Hepatic stellate cell (primary cell): ENCODE measurements at places on chromosomes 7 and 10.
A peak's percentile ranks its signal among the peaks of the same experiment; 100 is the strongest.

- no peak for DNase-seq
Measured at GRCh38 chr10:75115137-75115536, 3.7 kb downstream of the SAMD8 start.

DNA sequence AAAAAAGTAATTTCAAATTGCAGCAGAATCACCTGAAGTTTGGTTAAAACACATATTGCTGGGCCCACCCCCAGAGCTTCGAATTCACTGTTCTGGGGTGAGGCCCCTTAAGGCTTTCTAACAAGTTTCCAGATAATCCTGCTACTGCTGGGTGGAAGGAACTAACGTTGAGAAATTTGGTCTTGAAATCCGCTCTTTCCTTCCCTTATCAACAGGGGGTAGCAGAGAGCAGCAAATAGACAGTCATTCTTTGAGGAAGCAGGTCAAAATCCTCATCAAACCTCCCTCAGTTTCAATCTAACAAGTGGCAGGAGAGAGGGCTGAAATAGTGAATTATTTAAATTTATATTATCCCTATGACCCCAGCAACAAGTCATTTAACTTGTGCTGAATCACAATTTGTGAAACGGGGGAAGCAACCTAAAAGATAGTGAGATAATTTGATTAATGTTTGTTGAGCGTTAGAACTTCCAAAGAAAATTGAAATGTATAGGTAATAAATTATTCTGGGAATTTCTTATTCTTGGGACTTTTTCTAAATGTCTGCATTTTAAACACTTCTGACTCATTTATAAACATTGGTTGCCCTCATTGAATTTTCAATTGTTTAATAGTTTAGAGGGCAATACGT lies 21.7 kb upstream of the MALSU1 start:
- peak; percentile 58 for DNase-seq

DNA sequence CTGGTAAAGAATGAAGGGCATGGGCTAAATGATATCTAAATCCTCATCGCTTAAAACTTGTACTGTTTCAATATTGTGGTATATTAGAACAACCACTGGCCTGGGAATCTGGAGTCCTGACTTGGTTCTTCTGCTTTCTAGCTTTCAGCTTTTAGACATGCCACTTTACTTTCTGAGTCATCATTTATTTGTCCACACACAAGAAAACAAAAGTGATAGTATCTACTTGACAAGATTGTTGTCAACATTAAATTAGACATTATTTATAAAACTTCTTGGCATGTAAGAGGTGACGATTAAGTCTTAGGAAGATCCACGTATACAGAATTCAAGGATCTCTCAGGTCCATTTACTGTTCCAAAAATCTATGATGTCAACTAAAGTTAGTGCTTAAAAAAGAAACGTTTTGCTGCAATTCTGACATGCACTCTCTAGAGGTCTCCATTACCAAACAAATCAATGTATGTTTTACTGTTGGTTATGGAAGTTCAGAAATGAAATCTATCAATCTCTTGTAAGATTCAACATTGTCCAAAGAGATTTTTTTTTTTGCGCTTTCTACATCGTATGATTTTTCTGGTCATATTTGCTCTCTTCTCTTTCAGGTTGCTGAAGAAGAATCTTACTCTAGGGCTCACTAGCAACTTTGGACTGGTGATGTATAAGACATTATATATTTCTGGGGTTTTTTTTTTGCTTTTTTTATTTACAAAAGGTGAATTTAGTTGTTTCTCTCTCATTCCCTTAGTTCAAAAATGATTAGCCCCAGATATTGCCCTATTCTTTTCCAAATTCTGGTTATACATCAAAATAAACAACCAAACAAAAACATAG lies 53.6 kb upstream of the DYNC1I1 start:
- no peak for DNase-seq

DNA sequence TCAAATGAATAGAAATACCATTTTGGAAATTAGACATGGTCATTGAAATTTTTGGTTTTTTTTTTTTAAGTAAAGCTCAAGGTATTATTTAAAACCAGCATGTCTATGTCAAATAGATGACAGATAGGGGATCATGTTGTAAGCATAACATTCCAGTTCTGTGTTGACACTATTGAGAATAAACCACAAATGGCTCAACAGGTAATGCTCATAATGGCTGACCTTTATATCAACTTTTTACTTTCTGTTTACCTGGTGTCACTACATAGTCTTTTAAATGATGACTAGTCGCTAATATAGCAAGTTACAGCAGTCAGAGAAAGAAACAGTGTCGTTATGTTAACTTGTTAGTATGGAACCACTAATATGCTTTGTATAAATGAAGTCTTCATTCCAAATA lies 616.0 kb downstream of the GATA3 start:
- no peak for DNase-seq

DNA sequence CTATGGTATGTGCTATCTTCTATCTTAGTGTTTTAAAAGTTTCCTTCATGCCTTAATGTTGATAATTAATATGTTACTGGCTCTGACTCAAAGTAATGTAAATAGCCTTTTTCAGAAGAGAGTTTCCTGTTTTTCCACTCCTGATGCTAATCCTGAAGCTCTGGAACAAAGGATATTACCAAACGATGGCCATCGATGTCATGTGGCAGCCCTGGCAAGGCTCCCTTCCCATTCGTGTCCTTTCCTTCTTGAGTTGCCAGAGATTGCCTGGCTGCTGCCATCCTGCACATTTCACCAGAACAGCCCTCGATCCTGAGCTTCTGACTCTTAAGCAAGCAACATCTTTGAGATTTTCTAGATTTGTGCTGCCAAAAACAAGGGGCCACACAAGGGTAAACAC lies 46.0 kb downstream of the RNF133 start:
- no peak for DNase-seq

DNA sequence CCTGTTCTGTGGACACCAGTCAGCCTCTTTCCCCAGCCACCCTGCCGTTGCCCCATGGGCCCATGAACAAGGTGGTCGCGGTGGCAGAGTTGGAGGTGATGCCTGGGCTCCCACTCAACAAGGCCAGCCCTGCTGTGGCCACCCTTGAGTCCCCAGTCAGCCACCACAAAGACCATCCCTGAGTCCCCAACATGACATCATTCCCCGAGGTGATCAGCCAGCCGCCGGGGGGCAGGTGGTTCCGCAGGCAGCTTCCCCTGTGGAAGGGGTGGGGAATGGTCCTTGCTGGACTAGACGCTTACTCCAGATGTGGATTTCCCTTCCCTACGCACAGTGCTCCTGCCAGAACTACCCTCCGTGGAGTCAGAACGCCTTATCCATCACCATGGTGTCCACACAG lies 271.7 kb downstream of the PTPRN2 start:
- no peak for DNase-seq

DNA sequence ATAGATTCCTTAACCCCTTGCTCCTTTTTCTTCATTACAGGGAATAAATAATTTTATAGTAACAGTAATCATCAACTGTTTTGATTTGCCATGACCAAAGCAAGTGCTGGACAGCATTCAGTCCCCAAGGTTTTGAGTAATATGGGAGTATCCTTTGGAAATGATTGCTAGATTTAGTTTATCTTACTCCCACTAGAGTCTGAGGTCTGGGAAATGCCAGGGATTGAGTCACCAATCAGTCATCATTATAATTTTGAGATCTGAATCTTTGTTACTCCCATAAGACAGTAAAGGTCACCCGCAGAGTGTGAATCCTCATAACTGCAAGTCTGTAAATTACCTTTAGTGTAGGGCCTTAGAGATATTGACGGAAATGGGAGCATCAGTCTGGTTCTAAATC lies 133.7 kb upstream of the SEMA3E start:
- DNase-seq: no peak

- no peak for DNase-seq
Measured at GRCh38 chr7:114740095-114740494, 181.8 kb upstream of the MDFIC start.

- no peak for DNase-seq
Measured at GRCh38 chr10:62590306-62590705, 214.2 kb upstream of the ADO start.

GRCh38 chr10:22444219-22444788 lies 99.0 kb downstream of the SPAG6 start:
- DNase-seq: no peak

GRCh38 chr10:58660575-58661255 lies 148.0 kb downstream of the BICC1 start:
- DNase-seq: no peak

- DNase-seq: no peak
Measured at GRCh38 chr7:92292981-92293380, 47.2 kb downstream of the ANKIB1 start.

- DNase-seq: no peak
Measured at GRCh38 chr10:11329062-11329673, 282.3 kb downstream of the USP6NL start.

GRCh38 chr10:7192831-7193361 lies 217.9 kb downstream of the SFMBT2 start:
- DNase-seq: no peak

DNA sequence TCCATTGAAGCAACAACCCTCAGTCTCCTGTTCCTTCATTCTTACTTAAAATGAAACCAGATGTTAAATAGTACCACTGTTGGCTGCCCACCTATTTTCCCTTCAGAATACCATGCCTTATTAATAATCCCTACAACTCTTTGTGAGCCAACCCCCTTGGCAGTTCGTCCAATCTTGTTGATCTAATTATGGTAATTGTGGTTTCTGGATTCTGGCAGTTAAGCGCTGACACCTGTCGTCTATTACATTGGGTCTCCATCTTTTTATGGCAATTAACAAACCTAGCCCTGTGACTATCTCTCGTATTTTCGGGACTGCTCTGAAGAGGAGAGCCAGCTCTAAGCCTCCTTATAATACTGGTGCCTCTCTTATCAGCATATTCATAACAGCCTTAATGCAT lies 432.0 kb downstream of the ATRNL1 start:
- DNase-seq: no peak

DNA sequence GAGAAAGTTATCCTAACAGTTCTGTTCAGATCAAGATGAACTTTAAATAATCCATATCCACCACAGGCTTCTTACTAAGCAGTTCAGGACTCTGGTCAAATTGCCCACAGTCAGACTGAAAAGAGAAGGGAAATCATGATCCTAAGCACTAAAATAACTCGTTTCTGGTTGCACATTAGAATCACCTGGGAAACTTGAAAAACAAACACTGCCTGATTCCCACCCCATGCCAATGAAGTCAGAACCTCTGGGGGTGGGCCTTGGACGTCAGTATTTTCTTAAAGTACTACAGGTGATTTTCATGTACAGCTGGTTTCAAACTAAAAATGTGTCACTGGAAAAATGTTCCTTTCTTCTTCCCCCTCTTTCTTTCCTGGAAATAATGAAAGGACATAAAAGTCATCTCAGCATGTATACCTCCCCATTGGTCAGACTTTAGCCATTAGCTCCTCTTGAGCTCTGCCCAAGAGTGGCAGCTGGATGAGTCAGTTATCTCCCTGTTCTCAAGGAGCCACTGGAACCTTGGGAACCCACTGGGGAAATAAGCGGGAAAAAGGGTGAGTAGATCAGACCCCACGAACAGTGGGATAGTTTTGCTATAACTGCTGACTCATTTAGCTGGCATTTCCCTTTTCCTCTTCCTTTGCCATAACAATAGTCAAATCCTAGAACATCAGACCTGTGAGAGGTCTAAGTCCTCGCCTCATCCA lies 75.3 kb upstream of the IL6 start:
- peak; percentile 38 for DNase-seq

- peak; percentile 40 for DNase-seq
Measured at GRCh38 chr10:70130878-70131559, 1.6 kb downstream of the AIFM2 start.

DNA sequence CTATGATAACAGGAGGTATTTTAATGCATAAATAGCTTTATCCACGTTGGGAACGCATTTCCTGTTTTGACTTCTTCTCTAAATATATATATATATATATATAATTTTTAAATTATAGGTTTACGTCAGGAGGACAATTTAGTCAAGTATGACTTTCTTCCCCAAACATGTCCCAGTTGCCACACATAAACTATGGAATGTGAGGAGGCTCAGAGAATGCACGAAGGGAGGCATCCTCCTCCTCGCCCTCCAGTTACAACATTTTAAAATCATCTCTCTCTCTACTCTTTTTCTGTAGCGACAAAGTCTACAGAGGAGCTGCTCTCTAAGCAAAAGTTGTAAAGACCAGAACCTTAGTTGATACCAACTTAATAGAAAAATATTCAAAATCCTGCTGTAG lies 106.9 kb upstream of the LYZL1 start:
- DNase-seq: peak; percentile 48

GRCh38 chr10:125992254-125992653 lies 95.9 kb downstream of the FANK1 start:
- DNase-seq: no peak

DNA sequence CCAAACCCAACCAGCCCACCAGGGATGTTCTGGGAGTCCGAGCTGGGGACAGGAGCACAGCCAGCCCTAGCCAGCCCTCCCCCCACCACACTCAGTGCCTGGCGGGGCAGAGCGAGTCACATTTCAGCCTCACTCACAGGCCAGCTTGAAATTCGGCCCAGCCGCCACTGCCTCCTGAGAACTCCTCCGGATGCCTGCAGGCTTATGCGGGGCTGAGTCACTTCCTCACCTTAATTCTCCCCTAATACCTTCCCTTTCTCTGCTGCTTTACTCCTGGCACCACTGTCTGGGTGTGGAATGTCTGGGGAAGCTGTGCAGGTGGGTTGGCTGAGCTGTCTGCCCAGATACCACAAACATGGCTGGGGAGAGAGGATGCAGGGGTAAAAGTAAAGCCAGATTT lies 22.6 kb upstream of the DLG5 start:
- DNase-seq: peak; percentile 42

DNA sequence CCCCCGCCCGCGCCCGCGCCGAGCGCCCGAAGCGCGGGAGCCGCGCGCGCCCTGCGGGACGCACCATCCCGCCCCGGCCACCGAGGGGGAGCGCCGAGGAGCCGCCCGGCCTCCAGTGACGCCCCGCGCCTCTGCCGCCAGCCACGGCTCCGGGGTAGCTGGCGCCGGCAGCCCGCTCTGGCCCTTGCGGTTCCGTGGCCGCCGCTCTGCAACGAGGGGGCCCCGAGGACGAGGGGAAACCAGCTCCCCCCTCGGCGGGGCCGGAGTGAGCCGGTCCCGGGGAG lies at the start of gene PAXIP1:
PAXIP1 (minus strand) TSS at position 33 of the 284 bp plus-strand sequence. CDS start 195 bp downstream, outside the sequence.
- peak; percentile 56 for DNase-seq

DNA sequence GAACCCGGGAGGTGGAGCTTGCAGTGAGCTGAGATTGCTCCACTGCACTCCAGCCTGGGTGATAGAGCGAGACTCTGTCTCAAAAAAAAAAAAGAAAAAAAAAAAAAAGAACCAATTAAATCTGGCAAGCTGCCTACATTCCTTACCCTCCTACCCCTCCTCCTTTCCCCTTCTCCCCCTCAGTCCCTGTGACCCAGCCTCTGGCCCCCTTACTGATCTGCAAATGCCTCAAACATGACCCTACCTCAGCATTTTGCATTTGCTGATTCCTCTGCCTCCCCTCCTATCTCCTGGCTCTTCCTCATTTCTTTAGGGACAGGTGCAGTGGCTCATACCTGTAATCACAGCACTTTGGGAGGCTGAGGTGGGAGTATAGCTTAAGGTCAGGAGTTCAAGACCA lies 19.3 kb downstream of the CDHR3 start:
- DNase-seq: no peak

- no peak for DNase-seq
Measured at GRCh38 chr7:77352665-77353406, 63.3 kb downstream of the GSAP start.
